ENCODE measurements at places on chromosomes 6 and 20. TPM values are rescaled to one million over a fixed set of nuclear protein-coding genes. Genes with fewer than 3 reads are reported as not detected.
A peak's percentile ranks its signal among the peaks of the same experiment; 100 is the strongest.

DNA sequence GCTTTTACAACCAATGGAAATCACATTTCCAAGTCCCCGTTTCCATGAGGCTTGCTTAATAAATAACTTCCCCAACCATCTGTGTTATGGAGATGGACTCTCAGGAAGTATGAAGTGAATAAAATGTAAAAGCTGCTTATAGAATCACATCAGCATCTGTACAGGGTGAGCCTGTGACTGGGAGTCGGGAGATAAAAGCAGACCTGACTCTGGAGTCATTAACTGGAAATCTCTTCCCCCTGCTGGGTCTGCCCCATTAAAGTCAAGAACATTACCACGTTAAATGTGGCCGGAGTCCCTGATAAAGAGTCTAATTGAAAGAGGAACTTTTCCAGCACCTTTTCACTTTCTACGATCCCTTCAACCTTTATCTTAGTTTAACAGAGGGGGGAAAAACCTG lies 368.5 kb downstream of the DOK5 start:
- DNase-seq = no peak
- no peaks in the 10 kb centered on the region for H3K36me3 ChIP-seq
- H3K4me3 ChIP-seq = no peak overlapping the region
- no peaks in the 10 kb centered on the region for H3K4me1 ChIP-seq

Gene OVOL2
- 8.6 TPM for total RNA-seq

- peaks cover 38% of the 10 kb centered on the region for H3K4me1 ChIP-seq
- no peaks in the 10 kb centered on the region for H3K36me3 ChIP-seq
- H3K27me3 ChIP-seq = peaks cover 58% of the 10 kb centered on the region
- H3K4me3 ChIP-seq = peak within 1 kb of the TSS; percentile 85
- DNase-seq = no peak
Observed at GRCh38 chr20:37902504-37903313, at the start of gene VSTM2L. VSTM2L (plus strand) TSS chr20:37903127; CDS start chr20:37903351, 224 bp downstream.

DNA sequence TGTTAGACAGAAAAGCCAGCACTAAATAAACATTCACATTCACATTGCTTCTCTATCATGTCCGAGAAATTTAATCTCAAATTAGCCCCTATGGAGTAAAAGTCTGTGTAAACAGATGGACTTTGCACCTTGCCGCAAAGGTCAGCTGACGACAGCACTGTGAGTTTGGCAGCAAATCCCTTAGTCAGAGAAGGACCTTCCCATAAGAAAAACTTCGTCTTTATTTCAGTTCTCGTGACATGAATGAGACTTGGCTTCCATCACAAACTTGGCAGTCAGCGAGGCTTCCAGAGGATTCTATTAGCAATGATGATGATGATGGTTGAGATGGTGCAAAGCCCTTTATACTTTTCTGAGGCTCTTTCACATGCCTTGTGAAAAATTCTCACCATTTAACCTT lies 133.7 kb upstream of the IFNGR1 start:
- H3K27me3 ChIP-seq = peaks cover under 1% of the 10 kb centered on the region
- no peaks in the 10 kb centered on the region for H3K36me3 ChIP-seq
- no peak for DNase-seq
- H3K27ac ChIP-seq = no peak overlapping the region
